ENCODE measurements at places on chromosomes 4 and X.

DNA sequence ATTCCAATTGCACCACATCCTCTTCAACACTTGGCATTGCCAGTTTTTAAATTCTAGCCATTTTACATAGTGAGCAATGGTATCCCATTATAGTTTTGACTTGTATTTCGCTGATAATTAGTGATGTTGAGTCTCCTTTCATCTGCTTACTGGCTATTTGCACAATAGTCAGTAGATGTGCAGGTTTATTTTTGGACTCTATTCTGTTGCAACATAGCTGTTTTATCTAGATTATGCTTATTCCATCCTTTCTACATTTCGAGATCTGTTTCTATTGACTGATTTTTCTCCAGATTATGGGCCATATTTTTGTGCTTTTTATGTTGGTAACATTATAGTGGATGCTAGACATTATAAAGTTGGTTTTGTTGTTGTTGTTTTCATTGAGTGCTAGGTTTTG lies 106.1 kb downstream of the WWC2 start:
- DNase-seq, result no peak

DNA sequence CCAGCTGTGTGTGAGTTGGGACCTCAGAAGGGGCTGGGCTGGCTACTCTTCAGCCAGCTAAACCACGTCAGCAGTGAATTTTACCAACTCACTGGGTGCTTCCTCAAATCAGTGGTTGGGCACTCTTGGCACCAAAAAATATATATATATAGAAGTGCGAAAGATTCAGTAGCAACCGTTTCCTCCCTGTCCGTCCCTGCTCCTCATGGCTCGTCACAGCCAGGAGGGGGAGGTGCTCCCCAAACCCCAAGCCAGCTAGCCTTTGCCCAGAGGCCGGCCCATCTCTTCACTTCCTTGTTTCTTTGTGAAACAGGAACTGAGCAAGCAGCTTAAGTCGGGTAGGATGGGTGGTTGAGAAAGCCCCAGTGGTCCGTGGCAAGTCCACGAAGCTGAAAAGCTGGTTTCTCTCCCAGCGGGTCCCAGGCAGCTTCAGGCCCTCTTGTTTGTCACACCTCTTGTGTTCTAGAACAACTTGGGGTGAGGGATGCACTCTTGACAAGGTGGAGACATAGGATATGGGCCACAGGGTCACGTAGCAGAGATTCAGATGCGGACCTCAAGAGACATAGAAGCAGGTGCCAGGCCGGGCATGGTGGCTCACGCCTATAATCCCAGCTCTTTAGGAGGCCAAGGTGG lies 6.8 kb upstream of the SASH3 start:
- no peak for DNase-seq

GRCh38 chr4:53659737-53660136 lies 68.5 kb upstream of the LNX1 start:
- DNase-seq, result no peak

GRCh38 chr4:101348367-101348827 lies 1.1 kb upstream of the PPP3CA start:
- peak; percentile 5 for DNase-seq

GRCh38 chrX:107467271-107467670 lies 17.8 kb downstream of the FRMPD3 start:
- DNase-seq, result no peak

DNA sequence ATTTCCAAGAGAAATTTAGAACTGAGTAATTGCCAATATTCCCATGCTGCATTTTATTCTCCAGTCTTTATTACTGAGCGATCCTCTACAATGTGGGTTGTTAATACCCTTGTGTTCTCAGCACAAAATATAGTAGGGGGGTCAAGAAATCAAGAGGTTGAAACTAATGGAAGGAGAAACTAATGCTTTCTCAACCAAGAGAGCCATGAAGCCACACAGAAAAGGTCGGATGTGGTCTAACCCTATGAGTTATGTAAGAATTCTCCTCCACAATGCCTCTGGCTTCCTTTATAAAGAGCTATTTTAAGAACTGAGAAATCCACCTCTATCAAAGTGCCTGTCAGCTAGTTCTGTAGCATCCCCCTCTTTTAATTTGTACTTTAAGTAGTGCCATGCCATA lies 268.5 kb downstream of the CHIC1 start:
- no peak for DNase-seq

- DNase-seq, result no peak
Observed at GRCh38 chrX:149313871-149314371, 191.2 kb downstream of the IDS start.

DNA sequence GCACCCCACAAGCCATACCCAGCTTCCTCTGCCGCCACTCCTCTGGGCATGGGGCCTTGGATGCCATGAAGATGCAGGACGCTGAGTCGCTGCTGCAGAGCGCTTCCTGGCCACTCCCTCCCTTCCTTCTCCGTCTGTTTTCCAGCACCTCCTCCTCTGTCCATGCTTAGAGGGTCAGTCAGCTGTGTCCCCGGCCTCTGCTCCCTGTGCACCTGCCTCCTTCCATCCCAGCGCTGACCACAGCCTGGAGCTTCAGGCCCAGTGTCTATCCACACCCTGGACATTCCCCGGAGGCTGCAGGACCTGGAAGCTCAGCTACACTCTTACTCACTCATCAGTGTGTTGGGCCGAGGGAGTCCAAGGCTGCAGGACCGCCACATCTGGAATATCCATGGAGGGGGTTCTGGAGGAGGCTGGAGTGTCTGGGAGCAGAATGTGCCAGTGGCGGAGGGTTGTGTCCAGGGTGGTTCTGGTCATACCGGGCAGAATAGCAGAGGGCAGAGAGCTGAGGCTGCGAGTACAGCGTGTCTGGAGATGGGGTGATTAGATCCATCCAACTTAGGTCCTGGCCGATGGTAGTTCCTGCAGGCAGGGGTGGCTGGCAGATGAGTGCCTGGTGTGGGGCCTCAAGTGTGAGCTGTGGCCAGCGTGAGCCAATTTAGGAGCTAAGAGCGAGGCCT lies 58.6 kb upstream of the ADRA2C start:
- no peak for DNase-seq
